ENCODE measurements at places on chromosomes 13 and 19.

GRCh38 chr19:19642506-19643157, 825 bp downstream of the GMIP start:
- peak; percentile 36 for DNase-seq

DNA sequence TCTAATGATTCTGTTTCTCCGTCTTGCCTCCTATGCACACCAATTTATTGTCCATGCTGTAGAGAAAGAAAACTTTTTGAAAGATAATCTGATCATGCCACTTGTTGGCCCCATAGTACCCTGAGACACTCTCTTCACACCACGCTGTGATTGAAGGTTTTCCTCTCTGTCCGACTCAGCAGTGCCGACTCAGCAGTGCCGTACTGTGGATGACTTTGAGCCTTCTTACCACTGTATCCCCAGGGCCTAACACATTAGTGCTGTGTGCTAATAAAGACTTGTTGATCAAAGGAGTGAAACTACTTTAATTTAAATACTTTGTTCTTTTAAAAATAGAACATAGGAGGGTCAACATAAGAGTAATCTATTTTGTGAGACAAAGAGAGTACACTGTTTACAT, 429.6 kb downstream of the KLF12 start:
- no peak for DNase-seq

DNA sequence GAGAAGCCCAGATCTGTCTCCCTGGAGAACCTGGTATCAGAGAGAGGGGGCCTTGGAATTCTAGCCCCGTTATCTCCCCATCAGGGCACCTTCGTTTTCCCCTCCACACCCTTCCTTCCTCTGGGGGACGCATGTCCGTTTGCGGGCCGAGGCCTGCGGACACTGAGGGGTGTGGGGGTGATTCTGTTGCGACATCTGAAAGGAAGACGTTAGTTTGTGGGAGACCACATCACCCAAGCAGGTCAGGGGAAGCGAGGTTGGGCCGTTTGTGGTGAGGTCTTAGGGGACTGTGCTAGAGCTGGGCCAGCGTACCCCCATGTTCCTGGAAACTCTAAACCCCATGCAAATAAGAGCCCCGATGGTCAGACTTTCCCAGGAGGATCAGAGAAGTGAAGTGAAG, 3.7 kb upstream of the HSH2D start:
- no peak for DNase-seq

DNA sequence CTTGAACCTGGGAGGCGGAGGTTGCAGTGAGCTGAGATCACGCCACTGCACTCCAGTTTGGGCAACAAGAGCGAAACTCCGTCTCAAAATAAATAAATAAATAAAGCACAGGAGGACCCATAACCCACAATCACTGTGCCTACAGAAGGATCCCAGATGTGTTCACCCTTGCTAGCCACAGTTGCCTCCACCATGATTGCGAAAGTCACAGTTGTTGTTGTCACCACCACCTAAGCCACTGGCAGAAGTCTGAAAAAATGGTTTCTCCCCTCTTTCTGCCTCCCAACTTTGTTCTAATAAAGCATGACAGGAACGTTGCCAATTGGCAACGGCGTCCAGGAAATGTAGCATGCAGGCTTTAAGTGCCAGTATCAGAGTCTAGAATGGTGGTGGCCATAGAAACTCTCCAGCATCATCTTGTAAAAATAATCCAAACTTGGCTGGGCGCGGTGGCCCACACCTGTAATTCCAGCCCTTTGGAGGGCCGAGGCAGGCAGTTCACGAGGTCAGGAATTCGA, 2.2 kb upstream of the EPS15L1 start:
- DNase-seq: no peak

GRCh38 chr19:40533508-40533907, 43.2 kb upstream of the SHKBP1 start:
- no peak for DNase-seq

- peak; percentile 82 for DNase-seq
These were observed 5.1 kb downstream of the MYPOP start for GRCh38 chr19:45897261-45897812.

- DNase-seq: no peak
These were observed 100.4 kb downstream of the ING1 start for GRCh38 chr13:110813646-110814624.
